ENCODE measurements at places on chromosomes 11 and 22. TPM values are rescaled to one million over a fixed set of nuclear protein-coding genes. Genes with fewer than 3 reads are reported as not detected.
A peak's percentile ranks its signal among the peaks of the same experiment; 100 is the strongest.

The C1QTNF4 gene
- 97.2 TPM for total RNA-seq

The SAA1 gene
- not detected for total RNA-seq

The EP300 gene
- 119 TPM for total RNA-seq

DNA sequence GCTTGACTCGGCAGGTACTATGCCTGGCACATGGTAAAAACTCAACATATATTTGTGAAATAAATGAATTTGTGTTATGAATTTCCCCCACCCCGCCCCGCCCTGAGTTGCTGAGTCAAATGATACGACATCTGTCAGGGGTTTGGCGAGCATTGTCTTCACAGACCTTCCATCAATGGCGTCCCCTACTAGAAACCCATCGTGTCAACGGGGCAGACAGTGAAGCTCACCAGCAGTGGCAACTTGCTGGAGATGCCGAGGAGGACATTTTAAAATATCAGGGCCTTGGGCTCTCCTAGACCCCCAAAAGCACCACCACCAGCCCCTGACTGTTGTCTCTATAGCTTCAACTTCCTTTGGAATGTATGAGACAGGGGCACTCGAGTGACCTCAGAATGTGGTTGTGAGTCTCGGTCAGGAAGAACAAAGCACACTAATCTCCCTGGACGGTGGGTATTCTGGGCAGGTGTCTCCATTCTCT lies 761 bp upstream of the NXF1 start:
- no peak for DNase-seq

DNA sequence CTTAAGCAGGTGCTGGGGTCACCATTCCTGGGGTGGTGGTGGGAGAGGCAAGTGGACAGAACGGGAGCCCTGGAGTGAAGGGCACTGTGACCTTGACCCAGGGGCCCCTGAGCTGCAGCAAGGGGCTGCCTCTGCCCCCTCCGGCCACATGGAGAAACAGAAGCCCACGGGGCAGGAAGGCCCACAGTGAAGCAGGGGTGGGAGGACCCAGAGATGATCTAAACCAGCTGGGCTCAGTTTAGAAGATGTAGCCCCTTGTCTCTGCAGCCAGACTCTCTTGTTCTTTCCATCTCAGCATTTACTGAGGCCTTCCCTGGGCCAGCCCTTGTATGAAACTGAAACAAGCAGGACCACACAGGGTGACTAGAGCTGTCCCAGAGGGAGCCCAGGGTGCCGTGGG lies 30.5 kb downstream of the WNT11 start:
- DNase-seq: no peak

DNA sequence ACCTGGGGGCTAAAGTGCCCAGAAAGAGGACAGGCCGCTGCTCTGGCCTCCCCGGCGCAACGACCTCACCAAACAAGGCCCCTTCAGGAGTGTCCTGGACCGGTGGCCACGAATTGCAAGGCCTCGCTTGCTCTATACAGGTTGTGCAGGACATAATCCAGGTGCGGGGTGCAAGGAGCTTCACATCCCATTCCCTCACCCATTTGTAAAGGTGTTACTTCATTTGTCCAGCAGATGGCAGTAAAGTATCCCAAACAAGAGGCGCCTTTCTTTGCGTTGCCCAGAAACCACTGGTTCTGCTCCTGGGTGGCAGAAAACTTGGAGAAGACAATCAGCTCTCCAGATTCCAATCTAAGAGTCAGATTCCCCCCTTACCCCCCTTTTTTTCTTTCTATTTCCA lies 35.9 kb upstream of the PRDM11 start:
- DNase-seq: peak; percentile 85

The MPZL2 gene
- 2.4 TPM for total RNA-seq

DNA sequence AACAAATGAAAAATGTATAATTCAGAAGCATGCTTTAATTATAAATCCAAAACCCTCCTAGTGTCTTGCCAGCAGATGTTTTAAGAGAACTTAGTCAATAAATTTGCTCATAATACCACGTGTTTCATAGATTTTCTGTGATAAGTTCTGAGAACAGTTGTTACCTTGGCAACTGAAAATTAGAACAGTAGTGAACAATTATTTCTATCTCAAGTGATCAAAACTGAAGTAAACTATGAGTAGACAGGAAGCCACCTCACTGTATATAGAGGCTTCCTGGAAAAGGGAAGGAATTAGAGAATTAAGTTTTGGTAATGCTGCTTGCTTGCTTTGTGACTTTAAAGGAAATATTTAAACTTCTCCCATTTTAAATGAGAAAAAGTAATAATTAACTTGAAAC lies 266.0 kb upstream of the ANO3 start:
- DNase-seq: no peak

DNA sequence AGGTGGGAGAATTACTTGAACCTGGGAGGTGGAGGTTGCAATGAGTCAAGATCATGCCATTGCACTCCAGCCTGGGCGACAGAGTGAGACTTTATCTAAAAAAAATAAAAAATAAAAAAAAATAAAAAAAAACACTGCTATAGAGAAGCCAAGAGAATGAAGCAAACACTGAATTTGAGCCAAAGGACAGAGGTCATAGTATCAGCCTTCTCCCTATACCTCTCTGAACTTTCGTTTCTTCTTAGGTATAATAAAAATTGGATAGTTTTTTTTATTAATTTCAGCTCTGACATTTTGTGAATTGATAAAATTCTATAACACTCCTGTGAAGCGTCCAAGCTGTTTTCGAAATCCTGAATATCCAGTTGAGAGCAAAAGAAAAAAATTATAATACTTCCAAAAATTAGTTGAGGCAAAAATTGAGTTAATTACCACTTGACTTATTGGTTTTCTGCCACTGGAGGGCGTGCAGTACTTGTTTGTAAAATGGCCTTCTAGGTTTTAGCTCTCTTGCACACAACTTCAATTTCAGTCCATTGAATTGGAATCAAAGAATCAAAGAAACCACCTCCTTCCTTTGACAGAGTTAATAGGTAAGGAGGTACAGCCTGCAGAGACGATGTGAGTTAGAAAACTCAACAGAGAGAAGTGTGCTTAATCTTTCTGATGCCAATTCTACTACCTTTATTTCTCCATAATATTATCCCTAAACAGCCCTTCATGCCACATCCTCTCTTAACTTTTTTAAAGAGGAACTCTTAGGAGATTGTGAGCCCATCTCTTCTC lies 143.2 kb downstream of the BBOX1 start:
- DNase-seq: peak; percentile 29

GRCh38 chr11:9180784-9181183 lies 84.4 kb downstream of the DENND5A start:
- DNase-seq: no peak

DNA sequence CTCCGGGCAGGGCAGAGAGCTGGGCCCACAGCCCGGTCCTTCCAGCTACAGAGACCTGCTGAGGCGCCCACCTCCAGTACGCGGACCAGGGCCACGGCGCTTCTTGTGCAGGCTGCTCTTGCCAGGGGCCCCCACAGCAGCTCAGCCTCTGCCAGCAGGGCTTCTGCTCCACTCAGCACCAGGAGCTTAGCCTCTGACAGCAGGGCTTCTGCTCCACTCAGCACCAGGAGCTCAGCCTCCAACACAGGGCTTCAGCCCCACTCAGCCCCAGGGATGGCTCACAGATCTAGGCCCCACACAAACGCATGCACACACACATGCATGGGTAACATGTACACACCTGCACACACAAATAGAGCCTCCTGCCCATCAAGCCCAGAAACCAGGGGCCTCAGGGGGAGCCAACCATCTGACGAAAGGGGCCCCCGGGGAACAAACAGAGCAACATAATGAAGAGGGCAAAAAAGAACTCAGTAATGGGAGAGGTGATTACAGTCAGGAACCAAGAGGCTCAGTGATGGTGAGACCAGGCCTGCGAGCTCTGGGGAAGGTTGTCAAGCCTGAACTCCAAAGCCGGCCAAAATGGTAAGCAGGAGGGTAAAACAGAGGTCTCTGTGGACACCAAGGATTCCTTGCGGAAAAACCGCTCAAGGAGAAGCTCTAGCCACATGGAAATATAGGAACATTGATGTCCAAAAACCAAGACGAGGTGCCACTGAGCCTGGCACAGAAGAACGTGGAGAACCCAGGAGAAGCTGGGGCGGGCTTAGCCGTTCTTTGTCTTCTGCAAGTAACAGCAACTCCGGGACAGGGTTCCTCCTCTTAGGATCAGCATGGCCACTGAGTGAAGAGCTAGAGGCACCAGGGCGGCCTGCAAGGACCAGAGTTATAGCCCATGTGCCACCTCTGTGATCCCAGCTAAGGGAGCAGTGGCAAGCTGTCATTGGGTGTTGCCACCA lies 46.5 kb downstream of the GNB1L start:
- DNase-seq: no peak

- DNase-seq: no peak
Observed at GRCh38 chr11:120055646-120056045, 82.3 kb downstream of the TRIM29 start.

DNA sequence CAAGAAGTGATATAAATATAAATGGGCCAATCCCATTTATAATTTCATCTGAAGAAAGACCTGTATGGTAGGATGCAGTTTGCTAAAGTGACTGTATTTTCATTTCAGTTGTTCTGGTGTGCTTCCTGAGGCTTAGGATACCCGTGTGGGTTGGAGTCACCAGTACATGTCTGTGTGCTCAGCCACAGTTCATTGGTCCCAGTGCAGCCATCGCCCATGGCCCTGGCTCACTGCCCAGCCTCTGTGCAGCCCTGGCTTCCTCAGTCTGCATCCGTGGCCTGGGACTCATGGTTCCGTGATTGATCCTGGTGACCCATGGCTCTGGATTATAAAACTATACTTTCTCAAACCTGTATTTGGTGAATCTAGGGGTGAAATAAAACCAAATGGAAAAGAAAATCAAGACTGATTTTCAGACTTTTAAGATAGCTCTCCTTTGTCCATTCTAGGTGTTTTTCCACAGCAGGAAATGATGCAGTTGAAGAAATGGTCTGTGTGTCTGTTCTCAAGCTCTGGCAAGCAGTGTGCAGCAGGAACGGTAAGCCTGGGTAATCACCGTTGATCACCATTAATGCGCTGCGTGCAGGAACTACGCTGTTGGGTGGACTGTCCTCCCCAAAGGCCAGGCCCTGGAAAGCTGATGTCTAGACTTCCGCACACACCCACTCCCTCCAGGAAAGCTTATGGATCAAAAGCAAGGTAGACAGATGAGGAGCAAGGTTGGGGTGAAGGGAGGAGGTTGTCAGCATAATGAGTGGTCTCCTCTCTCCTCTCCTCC lies 27.2 kb downstream of the TTC12 start:
- DNase-seq: no peak

- DNase-seq: peak; percentile 78
Observed at GRCh38 chr22:36546092-36546804, 17.3 kb upstream of the EIF3D start.

DNA sequence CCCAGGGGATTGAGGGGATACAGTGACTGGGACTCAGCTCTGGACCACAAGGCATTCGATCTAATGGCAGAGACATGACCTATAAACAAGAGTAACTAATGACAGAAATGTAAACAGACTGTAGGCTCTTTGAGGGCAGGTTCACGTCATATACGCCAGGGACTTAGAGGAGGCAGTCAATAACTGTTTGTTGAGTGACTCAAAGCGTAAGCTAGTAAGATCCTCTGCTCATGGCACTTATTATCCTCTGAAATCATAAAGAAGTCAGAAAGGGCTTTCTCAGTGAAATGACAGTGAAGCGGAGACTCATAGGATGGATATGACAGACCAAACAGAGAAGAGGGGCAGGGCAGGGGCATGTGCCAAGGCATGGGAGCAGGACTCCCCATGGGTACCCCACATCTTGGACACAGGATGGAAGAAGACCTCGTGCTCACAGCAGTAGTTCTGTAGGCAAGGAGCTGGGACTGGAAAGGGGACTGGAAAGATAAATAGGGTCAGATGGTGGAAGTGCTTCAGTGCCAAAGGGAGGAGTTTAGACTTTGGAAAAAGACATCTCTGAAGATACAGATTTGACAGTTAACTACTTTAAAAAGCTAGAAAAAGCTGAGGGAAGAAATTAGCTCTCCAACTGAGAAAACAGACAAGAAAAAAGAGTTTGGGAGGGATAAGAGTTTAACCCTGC lies 72.7 kb downstream of the SLC1A2 start:
- DNase-seq: no peak

DNA sequence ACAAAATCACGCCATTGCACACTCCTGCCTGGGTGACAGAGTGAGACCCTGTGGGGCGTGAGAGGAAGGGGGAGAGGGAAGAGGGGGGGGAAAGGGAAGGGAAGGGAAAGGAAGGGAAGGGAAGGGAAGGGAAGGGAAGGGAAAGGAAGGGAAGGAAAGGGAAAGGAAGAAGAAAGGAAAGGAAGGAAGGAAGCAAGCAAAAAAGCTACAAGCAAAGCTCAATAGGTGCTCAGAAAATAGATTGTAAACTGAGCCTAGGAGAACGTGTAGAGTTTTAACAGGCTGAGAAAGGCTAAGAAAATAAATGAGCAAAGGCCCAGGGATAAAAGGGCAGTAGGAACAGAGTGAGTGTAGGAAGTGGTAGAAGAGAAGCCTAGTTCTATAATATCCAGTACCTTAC lies 30.8 kb upstream of the GDPD4 start:
- DNase-seq: no peak

- DNase-seq: no peak
Observed at GRCh38 chr11:120744016-120744994, 232.8 kb downstream of the GRIK4 start.

The PIWIL4 gene
- 3.5 TPM for total RNA-seq

The ELF5 gene
- not detected for total RNA-seq

GRCh38 chr22:19125474-19126308 lies 3.5 kb upstream of the DGCR2 start:
- DNase-seq: no peak

The ACTN3 gene
- total RNA-seq: not detected

The POLD3 gene
- 10.2 TPM for total RNA-seq

The SEPTIN3 gene
- total RNA-seq: under 0.01 TPM

GRCh38 chr11:38100836-38101462 lies 1502.9 kb upstream of the RAG2 start:
- no peak for DNase-seq

DNA sequence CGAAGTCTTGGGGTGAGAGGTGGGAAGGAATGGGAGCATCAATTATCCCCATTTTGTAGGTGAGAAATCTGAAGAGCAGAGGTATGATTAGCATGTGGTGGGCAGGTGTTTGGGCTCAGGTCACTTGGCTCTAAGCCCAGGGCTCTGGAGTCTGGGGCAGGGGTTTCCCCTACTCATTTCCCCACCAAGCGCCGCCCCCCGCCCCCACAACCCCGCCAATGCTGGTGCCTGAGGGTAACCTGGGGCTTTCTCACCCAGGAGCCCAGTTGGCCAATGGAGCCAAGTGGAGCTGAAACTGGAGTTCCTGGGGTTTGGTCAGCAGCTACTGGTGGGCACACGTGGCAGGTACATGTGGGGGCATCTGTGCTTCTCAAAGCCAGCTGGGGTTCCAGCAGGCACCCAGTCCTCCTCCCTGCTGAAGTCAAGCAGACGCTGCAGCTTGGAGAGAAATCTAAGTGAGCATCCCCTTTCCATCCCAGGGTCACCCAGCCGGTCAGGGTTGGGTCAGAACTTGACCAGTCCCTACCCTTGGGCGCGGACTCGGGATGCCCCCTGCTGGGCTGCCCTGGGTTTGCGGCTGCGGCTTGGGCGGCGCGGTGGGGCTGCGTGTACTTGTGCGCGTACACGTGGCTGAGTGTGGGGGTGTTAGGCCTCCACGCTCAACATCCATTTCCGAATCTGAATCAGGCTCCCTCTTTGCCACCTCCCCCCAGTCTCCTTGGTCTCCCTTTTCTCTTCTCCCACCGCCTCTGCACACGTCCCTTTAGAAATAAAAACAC lies 1.7 kb upstream of the CHRM1 start:
- DNase-seq: no peak

GRCh38 chr11:105699203-105699602 lies 89.3 kb downstream of the GRIA4 start:
- DNase-seq: peak; percentile 11

The MS4A15 gene
- total RNA-seq: not detected
